ENCODE measurements at places on chromosomes 7 and 10.

DNA sequence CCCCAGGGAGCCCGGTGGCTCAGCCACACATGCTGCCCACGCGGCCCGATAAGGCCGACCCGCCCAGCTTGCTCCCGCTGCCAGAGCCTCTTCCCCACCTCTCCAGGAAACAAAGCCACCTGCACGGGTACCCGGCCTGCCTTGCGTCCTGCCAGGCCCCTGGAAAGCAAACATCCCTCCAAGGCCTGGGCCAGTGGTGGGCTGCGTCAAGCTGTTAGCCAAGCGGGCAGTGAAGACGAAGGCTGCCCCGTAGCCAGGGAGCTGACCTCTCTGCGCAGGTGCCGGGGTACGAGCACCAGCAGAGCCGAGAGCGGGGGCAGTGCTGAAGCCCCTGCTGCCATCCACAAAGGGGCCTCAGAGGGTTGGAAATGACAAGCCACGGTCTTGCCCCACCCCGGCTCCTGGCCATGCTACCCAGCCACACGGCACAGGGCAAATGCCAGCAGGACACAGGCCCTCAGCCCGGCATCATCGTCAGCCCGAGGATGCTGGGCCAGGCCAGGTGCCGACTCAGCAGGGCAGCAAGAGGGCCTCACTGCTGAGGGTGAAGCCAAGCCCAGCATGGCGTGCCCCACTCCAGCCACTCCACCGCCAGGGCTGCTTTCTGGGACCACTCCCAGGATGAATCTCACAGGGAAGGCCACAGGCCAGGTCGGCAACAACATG, 140.0 kb downstream of the PTPRN2 start:
- DNase-seq: no peak

- DNase-seq: no peak
Measured at GRCh38 chr10:13767676-13768178, 181.0 kb downstream of the PRPF18 start.

DNA sequence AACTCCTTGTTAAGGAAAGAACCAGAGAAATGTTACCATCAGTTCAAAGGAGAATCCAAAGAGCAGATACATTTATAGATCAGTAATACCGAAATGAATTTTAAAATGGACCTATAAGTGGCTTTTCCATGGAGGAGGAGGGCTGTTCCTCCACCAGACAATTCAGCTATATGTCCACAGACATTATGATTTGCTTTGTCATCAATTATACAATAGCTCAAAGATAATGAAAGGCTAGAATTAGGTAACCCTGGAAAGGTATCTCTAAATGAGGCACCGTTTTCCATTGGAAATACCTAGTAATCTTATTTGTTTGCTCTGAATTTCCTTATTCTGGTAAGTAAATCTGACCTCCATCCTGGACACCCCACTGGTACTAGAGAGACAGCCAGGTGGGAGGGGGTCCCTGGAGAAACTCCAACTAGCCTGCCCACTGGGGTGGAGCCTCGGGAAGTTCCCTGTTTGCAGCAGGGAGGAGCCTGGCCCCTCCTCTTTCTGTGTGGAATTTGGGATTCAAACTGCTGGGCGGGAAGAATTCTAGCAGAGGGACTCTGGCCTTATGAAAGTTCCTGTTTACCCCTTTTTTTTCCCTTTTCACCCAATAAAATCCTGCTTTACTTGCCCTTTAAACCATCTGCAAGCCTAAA, 218.0 kb downstream of the PHF14 start:
- DNase-seq: no peak

- no peak for DNase-seq
Measured at GRCh38 chr7:80135309-80136104, 876 bp downstream of the GNAI1 start.

DNA sequence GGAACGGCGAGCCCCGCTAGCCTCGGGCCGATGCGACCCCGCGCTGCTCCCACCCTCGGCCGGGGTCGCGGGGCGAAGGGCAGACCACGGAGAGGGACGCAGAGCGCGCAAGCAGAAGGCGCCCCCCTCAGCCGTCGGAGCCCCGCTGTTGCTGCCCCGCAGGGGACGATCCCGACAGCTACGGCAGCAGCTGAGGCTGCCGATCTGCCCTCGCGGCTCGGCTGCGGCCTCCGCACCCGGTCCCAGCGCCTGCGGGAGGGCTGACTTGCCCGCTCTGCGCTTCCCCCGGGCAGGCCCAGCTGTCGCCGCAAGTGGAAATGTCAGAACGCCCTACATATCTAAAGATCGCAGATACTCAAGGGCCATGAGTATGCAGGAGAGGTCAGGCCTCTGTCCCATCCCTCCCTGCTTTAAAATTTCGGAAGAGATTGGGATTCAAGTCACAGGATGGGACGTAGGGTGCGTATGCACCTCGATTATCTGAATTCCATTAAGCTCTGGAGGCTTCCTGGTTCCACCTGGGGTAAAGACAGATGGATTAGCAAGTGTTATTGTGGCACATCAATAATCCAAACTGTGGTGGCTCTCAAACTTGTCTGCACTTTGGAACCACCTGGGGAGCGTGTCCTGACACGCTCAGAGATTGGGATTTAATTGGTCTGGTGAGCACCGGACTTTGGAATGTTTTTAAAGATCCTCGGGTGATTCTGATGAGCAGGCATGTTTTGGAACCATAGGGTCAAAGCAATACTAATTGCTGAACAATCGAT, at the start of gene CRPPA:
Gene CRPPA (minus strand): TSS at position 206 of the 770 bp plus-strand sequence. CDS start 216 bp downstream, outside the sequence.
- DNase-seq: peak; percentile 31

- DNase-seq: no peak
Measured at GRCh38 chr7:99707096-99707495, 27.3 kb upstream of the CYP3A5 start.

- DNase-seq: no peak
Measured at GRCh38 chr10:12051241-12051640, 8.6 kb upstream of the UPF2 start.

- DNase-seq: no peak
Measured at GRCh38 chr7:17168416-17168815, 130.0 kb upstream of the AHR start.

- no peak for DNase-seq
Measured at GRCh38 chr7:128145191-128145590, 95.9 kb upstream of the LEP start.

- DNase-seq: peak; percentile 62
Measured at GRCh38 chr10:49187950-49188761, at the start of gene TMEM273. Gene TMEM273 (minus strand): TSS chr10:49188391. CDS start chr10:49188336, 55 bp downstream.

- DNase-seq: no peak
Measured at GRCh38 chr7:20798694-20799121, 12.0 kb upstream of the SP8 start.

- no peak for DNase-seq
Measured at GRCh38 chr10:85624511-85624910, 742.1 kb downstream of the GRID1 start.

GRCh38 chr7:80699045-80699638, 60.7 kb downstream of the CD36 start:
- peak; percentile 6 for DNase-seq

GRCh38 chr10:15588635-15589508, 130.8 kb downstream of the ITGA8 start:
- no peak for DNase-seq

DNA sequence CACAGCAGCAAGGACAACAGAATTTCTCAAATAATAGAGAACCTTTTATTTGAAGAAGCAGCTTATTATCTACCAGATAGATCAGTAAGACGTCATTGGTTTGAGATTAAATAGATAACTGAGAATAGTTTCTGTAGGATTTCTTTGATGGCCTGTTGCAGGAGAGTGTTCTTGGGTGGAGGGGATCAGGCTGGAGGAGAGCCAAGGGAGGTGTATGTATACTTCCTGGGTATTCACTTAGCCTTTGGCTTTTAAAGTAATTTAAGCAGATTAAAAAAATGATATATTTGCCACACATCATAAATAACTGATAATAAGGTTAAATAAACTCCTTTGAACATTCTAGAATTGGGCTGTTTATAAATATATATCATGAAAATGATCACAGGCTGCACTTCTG, 486.1 kb upstream of the IGFBP3 start:
- DNase-seq: no peak

- DNase-seq: no peak
Measured at GRCh38 chr10:46220872-46221538, 65.8 kb upstream of the ANTXRL start.

- DNase-seq: peak; percentile 37
Measured at GRCh38 chr10:14758994-14759664, 15.6 kb downstream of the FAM107B start.

- DNase-seq: no peak
Measured at GRCh38 chr7:152641384-152641783, 34.6 kb downstream of the XRCC2 start.

DNA sequence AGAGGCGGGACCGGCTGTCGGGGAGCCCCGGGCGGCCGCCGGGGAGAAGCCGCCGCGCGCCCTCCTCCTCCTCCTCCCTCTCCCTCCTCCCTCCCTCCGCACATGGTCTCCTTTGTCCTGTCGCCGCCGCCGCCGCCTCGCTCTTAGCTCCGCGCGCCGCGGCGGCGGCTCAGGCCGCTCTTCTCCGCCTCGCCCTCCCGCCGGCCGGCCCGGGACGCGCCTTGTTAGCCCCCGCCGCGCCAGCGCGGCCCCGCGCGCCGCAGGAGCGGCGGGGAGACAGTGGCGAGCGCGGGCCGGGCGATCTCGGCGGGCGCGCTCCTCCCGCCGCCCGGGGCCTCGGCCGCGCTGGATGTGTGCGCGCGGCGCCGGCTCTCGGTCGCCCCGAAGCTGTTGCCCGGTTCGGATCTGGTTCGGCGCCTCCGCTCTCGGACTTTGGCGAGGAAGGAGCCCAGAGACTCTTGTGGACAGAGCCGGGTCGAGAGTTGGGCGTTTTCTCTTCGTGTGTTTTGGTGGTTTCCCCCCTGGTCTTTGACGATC, 437.4 kb upstream of the GALNT17 start:
- peak; percentile 22 for DNase-seq

- no peak for DNase-seq
Measured at GRCh38 chr7:96076350-96076707, 245.6 kb downstream of the SLC25A13 start.

DNA sequence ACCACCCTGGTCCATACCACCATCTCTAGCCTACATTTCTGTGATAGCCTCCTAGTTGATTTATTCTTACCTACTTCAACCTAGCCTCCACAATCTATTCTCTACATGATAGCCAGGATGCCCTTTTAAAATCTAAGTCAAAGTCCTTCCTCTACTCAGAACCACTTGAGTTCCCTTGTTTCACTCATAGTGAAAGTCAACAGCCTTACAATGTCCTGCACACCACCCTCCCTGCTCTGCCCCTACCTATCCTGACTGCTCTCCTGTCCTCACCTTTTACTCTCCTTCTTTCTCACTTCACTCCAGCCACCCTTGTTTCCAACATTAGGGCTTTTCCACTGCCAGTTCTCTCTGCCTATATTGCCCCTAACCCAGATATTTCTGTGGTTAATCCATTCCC, 146.7 kb downstream of the GRM3 start:
- DNase-seq: no peak

- DNase-seq: no peak
Measured at GRCh38 chr7:22452142-22452959, 47.6 kb downstream of the STEAP1B start.

DNA sequence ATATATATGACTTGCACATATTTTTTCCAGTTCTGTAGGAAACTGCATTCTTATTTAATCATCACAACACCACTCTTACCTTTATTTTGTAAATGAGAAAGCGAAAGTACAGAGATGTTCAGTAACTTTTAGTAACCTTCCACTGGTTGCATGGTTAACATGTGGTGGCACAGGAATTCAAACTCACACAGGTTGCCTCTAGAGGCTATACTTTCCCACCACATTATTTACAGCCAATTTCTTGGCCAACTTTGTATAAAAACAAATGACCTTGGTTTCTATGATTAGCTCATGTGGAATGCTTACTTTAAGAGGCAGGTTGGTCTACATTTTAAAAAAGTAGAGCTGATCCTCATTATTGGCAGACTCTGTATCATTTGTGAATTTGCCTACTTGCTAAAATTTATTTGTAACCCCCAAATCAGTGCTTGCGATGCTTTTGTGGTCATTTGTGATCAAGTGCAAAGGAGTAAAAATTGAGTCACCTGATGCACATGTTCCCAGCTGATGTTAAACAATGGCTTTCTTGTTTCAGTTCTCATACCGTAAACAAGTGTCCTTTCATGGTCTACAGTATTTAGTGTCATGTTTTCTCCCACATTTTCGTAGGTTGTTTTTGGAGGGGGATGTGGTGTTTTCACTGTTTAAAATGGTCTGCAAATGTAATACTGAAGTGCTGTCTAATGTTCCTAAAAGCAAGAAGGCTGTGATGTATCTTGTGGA, 14.8 kb downstream of the BBS9 start:
- DNase-seq: no peak

DNA sequence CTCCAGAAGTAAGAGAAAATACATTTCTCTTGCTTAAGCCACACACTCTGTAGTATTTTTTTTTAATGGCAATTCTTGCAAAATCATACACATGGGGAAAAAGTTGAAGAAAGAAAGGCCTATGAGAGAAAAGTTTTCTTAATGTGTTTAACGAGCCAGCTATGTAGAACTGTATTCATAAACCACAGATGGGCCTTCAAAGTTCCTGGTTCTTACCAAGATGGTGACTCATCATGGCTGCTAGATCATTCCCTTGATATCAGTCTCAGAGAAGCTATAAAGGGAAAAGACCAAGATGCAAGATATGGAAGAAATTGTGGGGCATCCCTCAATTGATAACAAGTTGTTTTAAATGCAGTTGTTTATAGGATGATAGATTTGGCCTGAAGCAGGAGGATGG, 992.7 kb upstream of the MBL2 start:
- DNase-seq: no peak

GRCh38 chr10:52257692-52258075, 56.4 kb upstream of the DKK1 start:
- no peak for DNase-seq

GRCh38 chr7:51138123-51139085, 178.2 kb downstream of the COBL start:
- DNase-seq: no peak

DNA sequence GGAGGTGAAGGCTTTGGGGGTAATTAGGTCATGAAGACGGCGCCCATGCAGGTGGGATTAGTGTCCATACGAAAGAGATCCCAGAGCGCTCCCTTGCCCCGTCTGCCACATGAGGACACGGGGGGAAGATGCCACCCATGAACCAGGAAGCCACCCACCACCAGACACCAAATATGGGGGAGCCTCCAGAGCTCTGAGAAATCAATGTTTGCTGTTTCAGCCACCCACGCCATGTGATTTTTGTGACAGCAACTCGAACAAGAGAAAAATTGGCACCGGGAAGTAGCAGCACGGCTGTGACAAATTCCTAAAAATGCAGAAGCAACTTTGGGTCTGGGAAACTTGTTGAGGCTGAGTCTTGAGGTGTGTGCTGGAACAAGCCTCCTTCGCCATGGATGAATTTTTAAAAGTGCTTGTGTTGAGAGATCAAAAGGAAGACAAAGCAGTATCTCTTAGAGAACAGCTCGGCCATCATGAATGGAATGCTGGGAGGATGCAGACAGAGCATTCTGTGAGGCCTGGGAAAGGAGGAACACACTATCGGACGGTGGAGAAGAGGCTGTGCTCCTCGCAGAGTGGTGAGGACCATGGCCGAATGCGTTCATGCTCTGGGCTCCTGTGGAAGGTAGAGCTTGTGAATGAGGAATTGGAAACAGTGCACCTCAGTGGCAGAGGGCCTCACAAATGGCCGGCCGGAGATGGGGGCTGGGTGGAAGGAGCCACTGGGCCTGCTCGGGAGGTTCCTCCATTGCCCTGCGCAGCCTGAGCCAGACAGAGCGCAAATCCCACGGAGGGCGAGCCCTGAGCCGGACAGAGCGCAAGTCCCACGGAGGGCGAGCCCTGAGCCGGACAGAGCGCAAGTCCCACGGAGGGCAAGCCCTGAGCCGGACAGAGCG, 277.5 kb downstream of the PTPRN2 start:
- DNase-seq: no peak
